ENCODE measurements at places on chromosomes 2 and 18. TPM values are rescaled to one million over a fixed set of nuclear protein-coding genes. Genes with fewer than 3 reads are reported as not detected.

Gene FAM168B
- 79.1 TPM for total RNA-seq

Gene NLRC4
- not detected for total RNA-seq

Gene ANKRD30B
- under 0.01 TPM for total RNA-seq

Gene TRPM8
- total RNA-seq, result under 0.01 TPM

DNA sequence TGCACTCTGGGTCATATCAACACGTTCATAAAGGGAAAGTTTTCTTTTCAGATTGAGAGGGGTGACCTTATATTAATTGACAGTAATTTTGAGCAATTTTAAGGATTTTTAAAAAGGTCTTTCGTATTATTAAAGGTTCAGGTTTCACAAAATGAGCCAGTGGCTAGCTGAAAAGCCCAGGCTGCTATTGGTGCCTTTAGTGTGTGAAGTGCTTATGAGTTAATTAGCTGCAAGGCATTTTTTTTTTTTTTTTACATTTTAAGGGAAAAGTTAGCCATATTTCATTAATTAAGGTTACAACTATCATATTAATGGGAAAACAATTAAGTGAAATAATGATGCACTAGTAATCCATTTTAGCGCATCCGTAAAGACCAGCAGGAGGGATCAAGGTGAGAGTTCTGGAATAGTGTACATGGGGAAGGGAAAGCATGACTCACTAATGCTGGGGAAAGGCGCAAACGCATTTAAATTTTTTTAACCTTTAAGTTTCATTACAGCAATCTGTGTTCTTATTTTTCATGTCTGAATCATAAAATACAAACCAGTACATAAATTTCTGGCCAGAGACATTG is 200.0 kb downstream of the ZNF407 start:
- peak overlapping the region; percentile 29 for H3K4me3 ChIP-seq
- H3K27me3 ChIP-seq, result no peaks in the 10 kb centered on the region
- DNase-seq, result no peak
- peaks cover 6% of the 10 kb centered on the region for H3K4me1 ChIP-seq
- H3K36me3 ChIP-seq, result no peaks in the 10 kb centered on the region

- no peaks in the 10 kb centered on the region for H3K36me3 ChIP-seq
- no peak overlapping the region for H3K4me3 ChIP-seq
- H3K27me3 ChIP-seq, result no peaks in the 10 kb centered on the region
- no peak overlapping the region for H3K27ac ChIP-seq
Observed at GRCh38 chr18:63590373-63590772, 3.2 kb downstream of the SERPINB13 start.

DNA sequence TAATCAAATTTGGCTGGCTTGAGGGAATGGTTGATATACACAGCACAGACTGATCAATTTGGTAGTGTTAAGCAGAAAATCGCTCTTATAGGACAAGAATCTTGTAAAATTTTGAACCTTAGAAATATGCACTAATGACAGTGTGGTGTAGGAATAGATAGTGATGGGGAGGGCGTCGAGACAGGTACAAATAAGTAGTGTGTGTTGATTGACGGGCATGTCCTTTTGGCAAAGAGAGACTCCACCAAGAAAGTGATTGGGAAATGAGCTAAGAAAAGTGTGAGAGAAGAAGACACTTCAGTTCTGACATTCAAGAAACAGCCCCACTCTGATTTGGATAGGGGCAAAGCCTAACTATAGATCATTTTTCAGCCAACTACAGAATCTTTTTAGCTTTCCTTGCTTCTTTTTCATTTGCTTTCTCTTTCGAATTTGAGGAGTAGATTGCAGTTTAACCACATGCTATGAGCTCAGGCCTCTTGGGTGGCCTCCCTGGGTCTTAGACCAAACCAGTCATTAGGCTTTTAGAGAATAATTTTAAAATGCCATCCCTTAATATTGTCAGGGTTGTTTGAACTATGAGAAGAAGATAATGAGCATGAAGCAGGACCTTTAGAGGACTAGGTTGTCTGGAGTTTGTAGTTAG is 127.1 kb downstream of the CERS6 start:
- no peak overlapping the region for H3K4me3 ChIP-seq
- H3K36me3 ChIP-seq, result no peaks in the 10 kb centered on the region
- peaks cover 4% of the 10 kb centered on the region for H3K4me1 ChIP-seq
- no peaks in the 10 kb centered on the region for H3K27me3 ChIP-seq
- peak; percentile 62 for DNase-seq

- H3K36me3 ChIP-seq, result no peaks in the 10 kb centered on the region
- peak overlapping the region; percentile 83 for H3K27ac ChIP-seq
- peak; percentile 70 for DNase-seq
Observed at GRCh38 chr2:109613081-109613921, 465 bp downstream of the SEPTIN10 start.

DNA sequence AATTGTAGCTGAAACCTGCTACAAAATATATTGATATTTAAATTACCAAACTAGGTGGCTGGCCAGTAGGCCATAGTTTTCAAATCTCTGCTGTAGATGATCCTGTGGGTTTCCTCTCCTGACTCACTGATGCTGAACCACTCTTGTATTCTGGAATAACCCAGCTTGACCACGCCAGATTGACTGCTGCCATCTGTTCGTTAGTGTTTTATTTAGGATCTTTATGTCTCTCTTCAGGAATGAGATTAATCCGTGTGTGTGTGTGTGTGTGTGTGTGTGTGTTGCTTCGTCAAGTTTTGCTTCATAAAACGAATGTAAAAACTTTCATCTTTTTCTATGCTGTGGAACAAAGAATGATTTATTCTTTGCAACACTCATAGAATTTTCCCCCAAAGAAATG is 187.1 kb downstream of the DYSF start:
- no peak overlapping the region for H3K4me3 ChIP-seq
- H3K27me3 ChIP-seq, result no peaks in the 10 kb centered on the region
- H3K27ac ChIP-seq, result no peak overlapping the region
- no peaks in the 10 kb centered on the region for H3K4me1 ChIP-seq
- DNase-seq, result no peak

DNA sequence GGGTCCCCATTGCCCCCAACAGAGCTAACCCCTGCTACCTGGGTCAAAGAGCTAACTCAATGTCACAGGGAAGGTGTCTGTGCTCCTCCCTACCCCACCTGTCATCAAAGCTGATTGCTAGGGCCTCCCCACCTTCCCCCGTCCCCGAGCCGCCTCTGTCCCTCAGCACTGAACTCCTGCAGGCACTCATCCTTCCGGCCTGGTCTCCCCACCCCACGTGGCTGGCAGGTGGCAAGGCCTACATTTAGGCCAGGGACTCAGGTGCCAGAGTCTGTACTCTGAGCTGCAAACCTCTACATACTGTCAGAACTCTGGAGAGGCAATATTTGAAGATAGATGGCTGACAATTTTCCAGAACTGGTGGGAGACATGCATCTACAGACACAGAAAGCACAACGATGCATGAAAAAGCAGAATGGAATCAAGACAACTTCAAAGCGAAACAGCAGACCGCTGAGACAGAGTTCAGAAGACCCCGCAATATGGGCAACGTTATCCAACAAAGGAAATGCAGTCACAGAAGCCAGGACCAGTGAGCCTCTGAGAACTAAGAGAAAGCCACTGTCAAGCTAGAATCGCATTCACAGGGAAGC is 195.8 kb downstream of the HDAC4 start:
- no peak for DNase-seq
- H3K36me3 ChIP-seq, result no peaks in the 10 kb centered on the region
- no peaks in the 10 kb centered on the region for H3K27me3 ChIP-seq

GRCh38 chr2:240223631-240224030 is 83.2 kb upstream of the OTOS start:
- no peak overlapping the region for H3K27ac ChIP-seq
- no peaks in the 10 kb centered on the region for H3K4me1 ChIP-seq
- no peaks in the 10 kb centered on the region for H3K27me3 ChIP-seq
- no peak for DNase-seq
- no peak overlapping the region for H3K4me3 ChIP-seq

DNA sequence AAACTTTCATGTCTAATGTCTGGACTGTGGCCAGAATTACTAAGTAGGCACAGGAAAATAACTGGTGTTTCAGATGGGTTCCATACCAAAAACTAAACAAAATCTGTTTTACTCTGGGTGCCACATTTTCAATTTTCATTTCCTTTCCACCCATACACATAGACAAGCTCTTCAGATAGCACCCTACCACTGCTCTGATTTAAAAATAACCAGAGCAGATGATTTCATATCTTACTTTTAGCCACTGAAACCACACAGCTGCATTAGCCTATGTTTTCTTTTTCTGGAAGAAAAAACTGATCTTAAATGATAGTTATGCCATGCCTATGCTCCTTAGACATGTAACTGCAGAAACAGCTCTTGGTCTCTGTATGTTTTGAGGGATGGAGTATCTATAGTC is 647.6 kb downstream of the CPS1 start:
- no peaks in the 10 kb centered on the region for H3K27me3 ChIP-seq
- no peak for DNase-seq
- H3K36me3 ChIP-seq, result no peaks in the 10 kb centered on the region
- H3K4me3 ChIP-seq, result no peak overlapping the region
- H3K27ac ChIP-seq, result no peak overlapping the region
- no peaks in the 10 kb centered on the region for H3K4me1 ChIP-seq

DNA sequence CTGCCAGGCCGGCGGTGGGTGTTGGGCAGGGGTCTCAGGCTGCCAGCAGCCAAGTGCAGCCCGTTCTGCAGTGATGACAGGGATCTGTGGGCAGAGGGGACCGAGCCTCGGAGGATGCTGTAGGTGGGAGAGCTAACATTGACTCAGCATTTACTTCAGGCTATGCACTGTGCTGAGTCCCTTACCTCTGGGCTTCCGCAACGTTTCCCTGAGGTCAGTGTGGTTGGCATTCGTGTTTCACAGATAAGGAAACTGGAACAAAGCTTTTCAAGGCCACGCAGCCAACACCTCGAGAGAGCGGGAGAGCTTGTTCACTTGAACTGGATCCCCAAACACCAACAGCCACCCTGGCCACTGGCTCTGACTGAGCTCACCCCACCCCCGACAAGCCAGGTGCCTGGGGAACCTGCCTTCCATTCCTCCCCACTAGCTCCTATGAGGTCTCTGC is 839 bp upstream of the GPR148 start:
- peak; percentile 2 for DNase-seq
- no peak overlapping the region for H3K4me3 ChIP-seq
- H3K27me3 ChIP-seq, result no peaks in the 10 kb centered on the region
- H3K36me3 ChIP-seq, result no peaks in the 10 kb centered on the region
- H3K4me1 ChIP-seq, result no peaks in the 10 kb centered on the region
- no peak overlapping the region for H3K27ac ChIP-seq

GRCh38 chr18:58400331-58400870 is 228.5 kb downstream of the ALPK2 start:
- no peak overlapping the region for H3K4me3 ChIP-seq
- H3K27ac ChIP-seq, result no peak overlapping the region
- DNase-seq, result no peak

- H3K4me1 ChIP-seq, result no peaks in the 10 kb centered on the region
- H3K36me3 ChIP-seq, result no peaks in the 10 kb centered on the region
- no peak overlapping the region for H3K4me3 ChIP-seq
- DNase-seq, result peak; percentile 68
- no peak overlapping the region for H3K27ac ChIP-seq
- no peaks in the 10 kb centered on the region for H3K27me3 ChIP-seq
Observed at GRCh38 chr2:42513252-42513918, 19.6 kb upstream of the KCNG3 start.
